ENCODE measurements at places on chromosomes 12 and 14. TPM values are rescaled to one million over a fixed set of nuclear protein-coding genes. Genes with fewer than 3 reads are reported as not detected.

C12orf54 gene
- total RNA-seq: not detected

IL22 gene
- not detected for total RNA-seq

GRCh38 chr14:104239861-104240301 is 101.5 kb downstream of the KIF26A start:
- peaks cover 2% of the 10 kb centered on the region for H3K27me3 ChIP-seq
- no peak overlapping the region for H3K27ac ChIP-seq
- DNase-seq: no peak
- no peaks in the 10 kb centered on the region for H3K36me3 ChIP-seq
- no peaks in the 10 kb centered on the region for H3K4me1 ChIP-seq

DNA sequence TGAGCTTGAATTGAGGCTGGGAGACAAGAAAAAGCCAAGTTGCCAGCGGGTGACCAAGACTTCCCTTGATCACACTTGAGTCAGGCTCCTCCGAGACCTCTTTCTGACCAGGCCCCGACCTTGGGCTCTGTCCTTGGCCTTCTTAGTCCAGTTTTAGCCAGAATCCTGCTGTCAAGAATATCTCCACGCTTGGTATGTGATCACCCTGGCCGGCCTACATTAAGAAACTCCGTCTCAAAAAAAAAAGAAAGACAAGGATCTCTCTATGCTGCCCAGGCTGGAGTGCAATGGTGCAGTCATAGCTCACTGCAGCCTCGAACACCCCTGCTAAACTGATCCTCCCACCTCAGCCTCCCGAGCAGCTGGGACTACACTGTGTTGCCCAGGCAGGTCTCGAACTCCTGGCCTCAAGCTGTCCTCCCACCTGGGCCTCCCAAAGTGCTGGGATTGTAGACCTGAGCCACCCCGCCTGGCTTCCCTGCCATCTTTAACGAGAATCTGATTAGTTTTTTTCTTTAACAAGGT is 1.0 kb upstream of the ITPK1 start:
- H3K4me3 ChIP-seq: peak overlapping the region; percentile 68
- H3K27me3 ChIP-seq: no peaks in the 10 kb centered on the region
- H3K36me3 ChIP-seq: peaks cover 7% of the 10 kb centered on the region
- peak overlapping the region; percentile 86 for H3K27ac ChIP-seq
- peaks cover 35% of the 10 kb centered on the region for H3K4me1 ChIP-seq

- peaks cover 3% of the 10 kb centered on the region for H3K4me1 ChIP-seq
- no peaks in the 10 kb centered on the region for H3K36me3 ChIP-seq
- H3K27ac ChIP-seq: no peak overlapping the region
- H3K27me3 ChIP-seq: peaks cover 9% of the 10 kb centered on the region
- H3K4me3 ChIP-seq: no peak overlapping the region
Measured at GRCh38 chr14:103019826-103020225, 37.5 kb downstream of the CDC42BPB start.

Data from activated CD8-positive, alpha-beta T cell treated with anti-CD3 and anti-CD28 coated beads, Interleukin-2, amount 10 ng/mL, durations not matched to agents 7 days and 5 days (primary cell).